ENCODE measurements at places on chromosomes 1 and 21.

GRCh38 chr1:33151116-33151515 lies 30.7 kb downstream of the TRIM62 start:
- peaks cover 8% of the 10 kb centered on the region for H3K36me3 ChIP-seq
- no peak for DNase-seq
- H3K27me3 ChIP-seq, result no peaks in the 10 kb centered on the region
- H3K27ac ChIP-seq, result no peak overlapping the region
- no peaks in the 10 kb centered on the region for H3K4me1 ChIP-seq

GRCh38 chr1:230797942-230798365 lies 50.8 kb downstream of the CAPN9 start:
- no peak for DNase-seq
- H3K27me3 ChIP-seq, result no peaks in the 10 kb centered on the region
- H3K27ac ChIP-seq, result no peak overlapping the region
- H3K4me3 ChIP-seq, result no peak overlapping the region
- H3K36me3 ChIP-seq, result no peaks in the 10 kb centered on the region

DNA sequence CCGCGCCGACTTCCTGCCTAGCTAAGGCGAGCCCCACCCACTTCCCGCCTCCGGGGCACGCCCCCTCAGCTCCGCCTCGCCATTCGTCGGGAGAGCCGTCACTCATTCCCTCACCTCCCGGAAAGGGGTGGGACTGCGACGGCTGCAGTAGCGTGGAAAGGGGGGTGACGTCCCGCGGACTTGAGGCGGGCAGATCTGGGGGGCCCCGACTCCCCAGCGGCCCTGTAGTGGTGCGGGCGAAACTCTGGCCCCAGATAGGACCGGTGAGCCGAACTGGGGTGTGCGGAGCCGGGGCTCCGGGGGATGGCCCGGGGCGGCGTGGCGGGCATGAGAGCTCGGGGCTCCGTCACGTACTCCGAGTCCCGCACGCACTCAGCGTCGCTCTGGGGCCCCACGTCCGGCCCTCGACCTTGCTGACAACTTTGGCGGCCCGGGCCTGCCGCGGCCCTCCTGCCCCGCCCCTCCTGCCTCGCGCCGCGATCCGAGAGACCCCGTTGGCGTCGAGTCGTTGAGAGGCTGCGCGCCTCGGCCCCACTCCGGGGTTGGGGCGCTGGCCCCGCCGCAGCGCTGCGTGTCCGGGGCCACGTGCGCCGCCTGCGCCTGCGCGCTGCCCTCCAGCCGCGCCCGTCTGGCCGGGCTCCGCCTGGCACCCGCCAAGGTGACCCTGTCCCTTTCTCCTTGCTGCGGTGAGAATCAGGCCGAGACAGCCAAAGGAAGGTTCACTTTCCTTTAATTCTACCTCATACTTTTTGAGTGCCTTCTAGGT lies 395 bp upstream of the ENO1 start:
- H3K27ac ChIP-seq, result peak overlapping the region; percentile 89
- DNase-seq, result peak; percentile 98

GRCh38 chr1:161702250-161702649 lies 4.8 kb upstream of the FCRLA start:
- no peak overlapping the region for H3K27ac ChIP-seq
- H3K36me3 ChIP-seq, result no peaks in the 10 kb centered on the region
- H3K4me1 ChIP-seq, result no peaks in the 10 kb centered on the region
- no peak overlapping the region for H3K4me3 ChIP-seq
- DNase-seq, result no peak
- H3K27me3 ChIP-seq, result no peaks in the 10 kb centered on the region

DNA sequence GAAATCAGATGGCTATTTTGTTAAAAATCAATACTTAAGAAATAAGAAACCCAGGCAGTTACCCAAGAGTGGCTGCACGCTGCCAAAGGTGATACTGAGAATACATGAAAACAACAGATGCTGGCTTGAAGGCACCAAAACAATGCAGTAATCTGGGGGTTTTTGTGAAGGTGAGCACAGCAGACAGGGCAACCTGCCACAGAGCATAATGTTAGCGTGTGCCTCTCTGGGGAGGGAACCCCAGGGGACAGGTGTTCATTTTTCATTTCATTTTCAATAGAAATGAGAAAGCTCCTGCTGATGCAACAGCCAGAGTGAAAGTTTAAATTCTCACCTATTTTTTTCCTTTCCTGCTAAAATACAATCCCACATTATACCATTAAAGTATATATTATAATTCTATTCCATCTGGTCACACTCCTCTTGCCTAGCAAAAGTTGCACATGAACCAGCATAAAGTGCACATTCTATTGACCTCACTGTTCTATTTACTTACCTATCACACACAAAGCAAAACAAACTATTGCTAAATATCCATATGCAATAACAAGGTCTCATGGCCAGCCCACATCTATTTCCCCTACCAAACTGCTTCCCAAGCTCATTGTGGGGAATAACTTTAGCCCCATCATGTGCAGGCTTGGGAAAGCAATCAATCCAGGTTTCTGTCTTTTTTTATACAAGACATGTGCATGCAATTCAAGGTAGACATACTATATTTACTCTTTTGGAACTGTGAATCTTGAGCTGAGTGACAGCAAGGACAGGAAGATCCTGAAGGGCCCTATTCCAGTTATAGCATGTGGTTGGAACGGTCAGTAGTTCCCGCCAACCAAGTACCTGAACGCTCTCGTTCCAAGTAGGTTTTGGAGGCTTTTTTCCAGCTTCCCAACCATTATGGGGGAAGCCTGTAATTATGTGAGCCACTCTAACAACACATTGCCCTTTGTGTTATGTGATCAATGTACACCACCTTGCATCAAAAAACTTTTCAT lies 173.6 kb downstream of the RERE start:
- H3K27ac ChIP-seq, result no peak overlapping the region
- no peaks in the 10 kb centered on the region for H3K36me3 ChIP-seq
- no peak overlapping the region for H3K4me3 ChIP-seq
- no peak for DNase-seq
- H3K4me1 ChIP-seq, result no peaks in the 10 kb centered on the region

- peaks cover 10% of the 10 kb centered on the region for H3K4me1 ChIP-seq
- H3K4me3 ChIP-seq, result peak overlapping the region; percentile 54
- peak overlapping the region; percentile 48 for H3K27ac ChIP-seq
- H3K27me3 ChIP-seq, result no peaks in the 10 kb centered on the region
- no peak for DNase-seq
- no peaks in the 10 kb centered on the region for H3K36me3 ChIP-seq
Measured at GRCh38 chr1:54764922-54765561, 719 bp upstream of the PARS2 start.

DNA sequence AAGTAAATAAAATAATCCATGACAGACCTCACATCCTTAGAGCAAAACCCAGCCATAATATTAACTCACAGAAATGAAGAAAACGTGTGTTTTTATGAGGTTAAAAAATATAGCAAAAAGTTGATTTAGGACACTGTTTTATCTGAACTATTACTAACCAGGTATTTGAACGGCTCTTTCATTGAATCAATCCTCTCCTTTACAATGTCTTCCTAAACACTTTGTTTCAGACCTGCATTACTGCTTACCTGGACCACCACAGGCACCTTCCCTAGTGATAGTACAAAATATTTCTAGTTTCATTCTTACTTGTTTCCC lies 25.0 kb downstream of the TBX15 start:
- H3K4me3 ChIP-seq, result no peak overlapping the region
- H3K27me3 ChIP-seq, result no peaks in the 10 kb centered on the region
- H3K27ac ChIP-seq, result no peak overlapping the region
- no peaks in the 10 kb centered on the region for H3K36me3 ChIP-seq
- H3K4me1 ChIP-seq, result no peaks in the 10 kb centered on the region

- no peak overlapping the region for H3K27ac ChIP-seq
- DNase-seq, result no peak
- H3K27me3 ChIP-seq, result no peaks in the 10 kb centered on the region
- H3K4me3 ChIP-seq, result no peak overlapping the region
Measured at GRCh38 chr1:108551137-108551862, 8.6 kb upstream of the EEIG2 start.

- H3K4me1 ChIP-seq, result peaks cover 87% of the 10 kb centered on the region
- H3K36me3 ChIP-seq, result peaks cover 1% of the 10 kb centered on the region
- H3K27me3 ChIP-seq, result no peaks in the 10 kb centered on the region
Measured at GRCh38 chr1:40047769-40048168, 7.2 kb downstream of the CAP1 start.

DNA sequence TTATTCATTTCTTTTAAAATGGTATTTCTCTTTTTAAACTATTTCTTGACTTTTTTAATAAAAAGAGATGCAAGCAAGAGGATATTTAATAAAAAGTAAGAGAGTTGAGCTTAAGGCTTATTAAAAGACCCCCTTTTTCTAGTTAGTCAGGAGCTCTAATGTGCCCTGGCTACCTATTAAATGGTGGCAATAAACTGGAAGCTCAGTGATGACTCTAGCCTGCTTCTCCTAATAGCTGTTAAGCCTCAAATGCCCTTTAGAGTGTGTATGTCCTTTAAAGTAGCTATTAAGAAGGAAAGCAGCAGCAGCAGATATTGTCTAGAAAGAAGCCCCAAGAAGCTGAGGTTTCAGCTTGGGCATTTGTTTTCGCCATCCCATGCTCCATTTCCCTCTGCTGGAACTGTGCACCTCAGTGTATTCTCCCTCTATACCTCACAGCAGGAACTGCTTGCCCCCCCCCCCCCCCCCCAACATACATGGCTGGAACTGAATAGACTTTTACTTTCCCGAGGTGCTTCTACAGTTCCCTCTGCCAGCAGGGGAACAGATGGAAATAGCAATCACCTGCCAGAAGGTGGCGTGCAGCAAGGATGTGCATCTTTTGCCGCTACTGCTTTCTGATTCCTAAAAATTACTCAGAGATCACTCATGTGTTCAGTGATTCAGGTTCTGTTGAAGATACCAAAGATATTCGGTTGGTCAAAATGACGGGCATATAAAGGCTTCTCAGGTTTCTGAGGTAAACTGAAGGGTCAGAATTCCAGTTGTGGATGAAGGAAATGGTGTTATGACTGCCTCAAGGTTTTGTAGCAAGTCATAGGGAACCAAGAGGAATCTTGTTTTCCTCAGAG lies 2.5 kb downstream of the RGS4 start:
- no peaks in the 10 kb centered on the region for H3K36me3 ChIP-seq
- DNase-seq, result peak; percentile 3
- peaks cover 5% of the 10 kb centered on the region for H3K27me3 ChIP-seq
- H3K27ac ChIP-seq, result no peak overlapping the region
- H3K4me3 ChIP-seq, result no peak overlapping the region

- H3K36me3 ChIP-seq, result no peaks in the 10 kb centered on the region
- no peaks in the 10 kb centered on the region for H3K27me3 ChIP-seq
- H3K27ac ChIP-seq, result no peak overlapping the region
- H3K4me1 ChIP-seq, result peaks cover 84% of the 10 kb centered on the region
Measured at GRCh38 chr1:26538480-26539412, 9.2 kb downstream of the RPS6KA1 start.

GRCh38 chr1:182185136-182185535 lies 123.6 kb upstream of the ZNF648 start:
- no peak for DNase-seq
- no peaks in the 10 kb centered on the region for H3K4me1 ChIP-seq
- no peak overlapping the region for H3K27ac ChIP-seq
- H3K4me3 ChIP-seq, result no peak overlapping the region

GRCh38 chr1:17831597-17831996 lies 76.5 kb downstream of the ACTL8 start:
- no peaks in the 10 kb centered on the region for H3K36me3 ChIP-seq
- no peak overlapping the region for H3K27ac ChIP-seq
- no peak for DNase-seq
- no peaks in the 10 kb centered on the region for H3K4me1 ChIP-seq

DNA sequence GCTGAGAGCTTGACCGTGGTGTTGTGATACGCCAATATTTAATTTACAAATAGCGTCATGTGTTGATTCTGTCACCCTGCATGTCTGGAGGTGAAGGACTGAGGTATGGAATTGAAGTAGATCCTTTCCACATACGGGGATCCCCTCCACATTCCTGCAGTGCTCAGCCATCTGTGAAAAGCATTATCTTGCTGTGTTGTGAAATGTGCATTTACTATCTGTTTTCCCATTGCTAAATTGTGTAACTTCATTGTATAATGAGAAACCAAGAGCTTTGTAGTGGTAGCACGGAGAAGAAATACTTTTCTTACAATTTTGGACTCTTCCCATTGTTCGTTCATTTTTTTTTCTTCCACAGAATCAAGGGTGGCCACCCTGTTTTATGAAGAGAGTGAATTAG lies 577.3 kb upstream of the ZP4 start:
- no peak overlapping the region for H3K27ac ChIP-seq
- DNase-seq, result no peak
- H3K36me3 ChIP-seq, result no peaks in the 10 kb centered on the region
- no peaks in the 10 kb centered on the region for H3K27me3 ChIP-seq
- H3K4me1 ChIP-seq, result no peaks in the 10 kb centered on the region

- no peak overlapping the region for H3K27ac ChIP-seq
- H3K27me3 ChIP-seq, result no peaks in the 10 kb centered on the region
- no peak for DNase-seq
Measured at GRCh38 chr1:215529111-215529510, 38.0 kb upstream of the KCTD3 start.

DNA sequence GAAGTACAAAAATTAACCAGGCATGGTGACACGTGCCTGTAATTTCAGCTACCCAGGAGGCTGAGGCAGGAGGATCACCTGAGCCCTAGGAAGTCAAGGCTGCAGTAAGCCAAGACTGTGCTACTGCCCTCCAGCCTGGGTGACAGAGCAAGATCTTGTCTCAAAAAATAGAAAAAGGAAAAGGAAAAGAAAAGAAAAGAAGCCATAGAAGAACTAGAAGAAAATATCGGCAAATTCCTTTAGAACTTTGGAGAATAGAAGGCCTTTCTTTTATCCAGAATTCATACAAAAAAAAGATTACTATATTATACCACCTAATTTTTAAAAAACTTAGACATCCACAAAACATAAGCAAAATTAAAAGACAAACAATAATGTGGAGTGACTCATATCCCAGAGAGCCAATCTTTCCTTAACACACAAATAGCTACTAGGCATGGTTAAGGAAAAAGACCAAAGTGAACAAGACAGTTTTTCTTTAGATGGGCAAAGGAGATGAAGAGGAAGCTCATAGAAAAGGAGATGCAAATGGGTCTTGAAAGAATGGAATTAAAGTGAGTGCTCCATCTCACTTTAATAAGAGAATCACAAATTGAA lies 251.1 kb upstream of the IRF2BP2 start:
- H3K36me3 ChIP-seq, result no peaks in the 10 kb centered on the region
- no peak for DNase-seq
- no peak overlapping the region for H3K4me3 ChIP-seq
- no peaks in the 10 kb centered on the region for H3K4me1 ChIP-seq

GRCh38 chr1:160626509-160627342 lies 20.1 kb downstream of the SLAMF1 start:
- no peak for DNase-seq
- H3K27me3 ChIP-seq, result no peaks in the 10 kb centered on the region
- H3K4me1 ChIP-seq, result peaks cover 94% of the 10 kb centered on the region
- no peaks in the 10 kb centered on the region for H3K36me3 ChIP-seq

GRCh38 chr1:7153464-7153863 lies 368.2 kb downstream of the CAMTA1 start:
- no peak for DNase-seq
- no peak overlapping the region for H3K27ac ChIP-seq
- H3K36me3 ChIP-seq, result no peaks in the 10 kb centered on the region
- H3K4me3 ChIP-seq, result no peak overlapping the region
